HS-27A (cell line): ENCODE measurements at places on chromosomes 7 and 10.

- no peak for DNase-seq
These were observed 231.2 kb upstream of the SEMA3A start for GRCh38 chr7:84425702-84426259.

DNA sequence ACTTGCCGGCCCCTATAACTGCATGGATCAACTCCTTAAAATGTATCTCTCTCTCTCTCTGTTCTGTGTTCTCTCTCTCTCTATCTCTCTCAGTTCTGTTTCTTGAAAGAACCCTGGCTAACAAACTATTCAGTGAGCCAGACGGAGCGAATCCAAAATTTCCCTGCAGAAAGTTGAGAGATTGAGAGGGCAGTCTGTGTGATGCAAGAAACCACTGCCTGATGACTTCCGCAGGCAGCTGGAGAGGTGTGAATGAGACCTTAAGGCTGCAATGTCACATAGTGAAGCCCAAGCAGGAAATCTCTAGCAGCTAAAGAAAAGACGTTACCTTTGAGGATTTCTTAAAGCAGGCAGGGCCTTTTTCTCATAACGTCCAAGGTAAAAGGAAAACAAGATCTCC lies 17.3 kb downstream of the FAM107B start:
- no peak for DNase-seq

DNA sequence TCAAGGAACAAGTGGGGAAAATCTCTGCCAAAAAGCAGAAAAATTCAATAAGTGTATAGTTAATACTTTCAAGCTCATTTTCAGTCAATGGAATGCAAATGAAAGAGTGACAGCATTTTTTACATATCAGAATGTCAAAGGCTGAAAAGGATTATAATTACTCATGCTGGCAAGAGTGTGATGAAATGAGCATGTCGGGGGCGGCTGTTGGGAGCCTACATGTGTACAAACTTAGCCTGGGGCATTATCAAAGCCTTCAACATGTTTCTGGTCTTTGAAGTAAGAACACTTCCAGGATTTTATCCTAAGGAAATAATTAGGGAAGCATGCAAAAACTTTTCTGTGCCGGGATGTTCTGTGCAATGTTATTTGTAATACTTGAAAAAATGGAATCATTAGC lies 221.7 kb upstream of the LYZL1 start:
- DNase-seq, result peak; percentile 8

GRCh38 chr10:121597504-121598262 lies 561 bp downstream of the FGFR2 start:
- DNase-seq, result no peak

GRCh38 chr7:30543813-30544525 lies 39.3 kb upstream of the GGCT start:
- no peak for DNase-seq

DNA sequence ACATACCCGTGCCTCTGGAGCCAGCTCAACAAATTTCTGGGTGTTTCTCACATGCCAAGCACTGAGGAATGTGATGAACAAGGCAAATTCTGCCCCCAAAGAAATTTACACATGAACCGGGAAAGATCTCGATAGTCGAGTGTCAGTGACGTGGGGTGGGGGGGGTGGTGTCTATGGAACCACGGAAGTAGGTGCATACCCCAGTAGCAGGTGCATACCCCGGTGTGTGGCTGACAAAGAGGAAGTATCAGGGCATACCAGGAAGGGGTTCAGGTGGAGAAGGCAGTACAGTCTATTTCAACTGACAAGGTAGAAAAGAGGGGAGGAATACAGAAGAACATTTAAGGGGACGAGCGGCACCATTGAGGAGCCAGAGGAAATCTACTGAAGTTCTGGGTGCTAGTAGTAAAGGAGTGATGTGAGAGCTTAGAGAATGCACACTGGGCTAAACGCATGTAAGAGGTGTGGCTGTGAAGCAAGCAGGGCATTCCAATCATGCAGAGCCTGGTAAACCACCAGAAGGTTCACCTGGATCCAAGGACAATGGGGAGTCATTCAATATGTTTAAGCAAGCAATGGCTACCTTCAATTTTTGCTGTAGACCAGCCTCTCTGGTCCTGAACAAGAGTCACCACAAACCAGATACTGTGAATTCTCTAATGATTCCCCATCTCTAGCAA lies 6.2 kb downstream of the CCDC6 start:
- no peak for DNase-seq

GRCh38 chr7:89607792-89608191 lies 546.5 kb upstream of the STEAP1 start:
- no peak for DNase-seq

DNA sequence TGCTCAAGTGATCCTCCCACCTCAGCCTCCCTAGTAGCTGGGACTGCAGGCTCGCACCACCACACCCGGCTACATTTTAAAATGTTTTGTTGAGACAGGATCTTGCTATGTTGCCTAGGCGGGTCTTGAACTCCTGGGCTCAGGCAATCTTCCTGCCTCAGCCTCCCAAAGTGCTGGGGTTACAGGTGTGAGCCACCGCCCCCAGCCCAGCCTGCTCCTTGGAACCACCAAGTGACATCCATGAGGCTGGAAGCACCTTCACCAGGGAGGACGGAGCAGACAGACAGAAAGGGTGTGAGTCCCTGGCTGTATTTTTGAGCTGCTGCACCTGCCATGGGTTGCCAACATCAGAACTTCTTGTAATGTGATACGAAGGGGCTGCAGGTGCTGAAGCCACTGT lies 62.3 kb upstream of the UBE3C start:
- no peak for DNase-seq

- DNase-seq, result no peak
These were observed 215.3 kb upstream of the ZNF32 start for GRCh38 chr10:43863859-43864591.

DNA sequence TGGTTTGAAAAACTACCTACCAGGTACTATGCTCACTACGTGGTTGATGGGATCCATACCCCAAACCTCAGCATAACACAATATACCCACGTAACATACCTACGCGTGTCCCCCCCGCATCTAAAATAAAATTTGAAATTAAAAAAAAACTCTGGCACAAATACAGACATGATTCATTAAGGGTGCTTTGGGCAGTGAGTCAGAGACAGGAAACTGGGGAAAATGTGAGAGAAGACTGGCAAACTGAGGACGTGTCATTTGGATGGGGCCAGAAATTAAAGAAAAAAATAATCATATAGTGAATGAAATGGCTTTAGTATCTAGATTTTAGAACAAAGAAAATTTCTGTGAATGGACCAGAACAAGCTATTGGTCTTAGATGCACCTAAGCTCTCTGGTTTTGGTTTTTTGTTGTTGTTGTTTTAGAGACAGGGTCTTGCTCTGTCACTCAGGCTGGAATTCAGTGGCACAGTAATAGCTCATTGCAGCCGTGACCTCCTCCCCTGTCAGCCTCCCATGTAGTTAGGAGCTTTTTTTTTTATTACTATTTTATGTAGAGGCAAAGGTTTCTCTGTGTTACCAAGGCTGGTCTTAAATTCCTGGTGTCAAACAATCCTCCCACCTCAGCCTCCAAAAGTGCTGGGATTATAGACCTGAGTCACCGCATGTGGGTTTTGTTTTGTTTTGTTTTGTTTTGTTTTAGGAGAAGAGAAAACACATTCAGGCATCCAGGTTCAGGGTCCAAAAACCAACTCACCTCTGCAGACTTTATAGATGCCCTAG lies 5.9 kb upstream of the PRSS58 start:
- DNase-seq, result peak; percentile 33

- no peak for DNase-seq
These were observed 187.9 kb upstream of the MALRD1 start for GRCh38 chr10:18860631-18861240.

GRCh38 chr7:143938379-143939243 lies 3.6 kb downstream of the OR2F2 start:
- DNase-seq, result no peak

DNA sequence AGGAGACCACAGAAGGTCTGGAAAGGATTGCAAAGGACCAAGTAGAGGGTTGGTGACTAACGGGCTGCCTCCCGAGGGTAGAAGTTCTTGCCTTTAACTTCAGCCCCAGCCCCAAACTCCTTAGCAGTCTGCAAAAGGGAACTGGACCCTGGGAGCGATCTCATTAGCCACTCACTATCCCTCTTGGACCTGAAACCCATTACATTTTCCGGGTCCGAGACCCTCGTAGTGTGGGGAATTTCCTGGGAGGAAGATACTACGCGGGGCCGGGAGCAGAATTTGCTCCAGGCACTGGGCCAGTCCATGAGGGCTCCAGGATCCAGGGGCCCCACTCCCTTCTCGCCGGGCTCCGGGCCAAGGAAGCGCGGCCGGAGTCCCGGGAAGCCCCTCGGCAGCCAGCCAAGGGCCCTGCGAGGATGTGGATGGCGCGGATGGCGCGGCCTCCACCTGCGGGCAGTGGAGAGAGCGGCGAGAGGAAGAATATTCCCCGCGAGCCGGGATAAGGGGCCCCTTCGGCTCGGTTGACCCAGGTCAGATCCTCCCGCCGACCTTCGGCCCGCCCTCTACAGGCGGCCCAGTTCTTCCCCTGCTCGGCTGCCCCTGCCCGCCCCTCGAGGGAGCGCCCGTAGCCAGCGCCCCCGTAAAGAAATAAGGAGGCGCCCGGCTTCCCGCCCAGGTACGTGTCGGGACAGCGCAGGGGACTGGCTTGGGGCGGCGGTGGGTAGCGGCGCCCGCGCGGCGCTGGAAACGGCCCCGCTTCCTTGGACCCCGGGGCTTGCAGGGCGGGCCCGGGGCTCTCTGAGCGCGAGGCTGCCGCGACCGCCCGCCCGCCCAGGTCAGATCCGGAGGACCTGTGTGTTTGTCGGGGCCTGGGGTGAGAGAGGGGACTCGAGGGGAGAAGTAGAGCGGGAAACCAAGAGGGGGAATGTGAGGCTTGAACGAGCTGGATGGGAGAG lies at the start of gene MYO3A:
TSS of gene MYO3A (plus strand) at position 577 of the 956 bp plus-strand sequence. CDS start 17,882 bp downstream, outside the sequence.
- DNase-seq, result no peak

- DNase-seq, result no peak
These were observed 108.0 kb downstream of the SMURF1 start for GRCh38 chr7:99035723-99036545.

GRCh38 chr7:70571961-70572360 lies 560.0 kb upstream of the GALNT17 start:
- no peak for DNase-seq

DNA sequence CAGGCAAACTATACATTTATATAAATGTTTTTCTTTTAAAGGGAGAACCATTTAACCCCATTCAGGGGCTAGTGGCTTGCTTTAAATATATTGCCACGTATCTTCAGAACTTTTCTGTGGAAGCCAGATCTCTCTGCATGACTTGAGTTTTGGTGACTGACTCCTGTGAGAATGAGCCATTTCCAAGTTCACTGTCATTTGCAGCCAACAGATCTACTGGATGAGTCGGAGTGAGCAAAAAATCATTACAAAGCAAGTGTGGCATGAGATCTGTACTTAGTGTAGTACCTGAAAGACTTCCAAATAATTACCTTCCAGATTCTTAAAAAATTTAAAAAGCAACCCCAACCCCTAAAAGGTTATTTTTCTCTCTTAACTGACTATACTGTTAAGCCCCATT lies 45.6 kb downstream of the PDSS1 start:
- no peak for DNase-seq

DNA sequence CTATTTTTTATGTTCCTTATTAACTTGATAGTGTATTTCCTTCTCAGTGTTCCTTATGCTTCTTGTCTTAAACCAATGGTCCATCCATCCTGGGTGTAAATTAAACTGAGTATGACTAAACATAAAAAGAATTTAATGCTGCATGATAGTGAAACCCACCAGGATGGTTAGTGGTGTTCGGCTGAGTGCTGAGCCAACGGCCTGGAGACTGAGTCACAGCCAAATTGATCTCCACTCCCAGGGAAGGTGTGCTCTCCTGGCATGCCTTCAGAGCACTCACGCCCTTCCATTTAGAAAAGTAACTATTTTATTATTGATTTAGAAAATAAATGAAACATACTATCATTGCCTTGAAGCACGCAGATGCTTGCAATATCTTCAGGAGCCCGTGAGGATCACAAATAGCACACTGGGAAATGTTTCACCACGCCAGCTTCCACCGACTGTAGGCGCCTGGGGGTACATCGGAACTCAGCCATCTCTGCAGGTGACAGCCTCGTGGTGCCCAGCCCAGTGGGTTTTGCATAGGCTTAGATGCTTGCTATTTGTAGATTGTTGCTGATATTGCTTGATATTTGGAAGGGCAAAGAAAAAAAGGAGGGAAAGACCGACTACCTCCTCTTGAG lies 40.0 kb upstream of the LOXL4 start:
- DNase-seq, result no peak

GRCh38 chr10:29811751-29812427 lies 177.1 kb upstream of the SVIL start:
- DNase-seq, result no peak

DNA sequence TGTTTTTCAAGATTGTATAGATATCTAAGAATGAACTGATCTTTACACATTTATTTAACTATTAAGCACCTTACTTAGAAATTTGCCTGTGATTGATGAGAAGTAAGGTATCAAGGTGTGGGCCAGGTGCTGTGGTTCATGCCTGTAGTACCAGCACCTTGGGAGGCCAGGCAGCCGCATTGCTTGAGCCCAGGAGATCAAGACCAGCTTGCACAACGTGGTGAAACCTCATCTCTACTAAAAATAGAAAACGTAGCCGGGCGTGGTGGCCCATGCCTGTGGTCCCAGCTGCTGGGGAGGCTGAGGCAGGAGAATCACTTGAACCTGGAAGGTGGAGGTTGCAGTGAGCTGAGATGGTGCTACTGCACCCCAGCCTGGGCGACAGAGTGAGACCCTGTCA lies 33.7 kb downstream of the NME8 start:
- no peak for DNase-seq
